ENCODE measurements at places on chromosomes 7 and 10.

DNA sequence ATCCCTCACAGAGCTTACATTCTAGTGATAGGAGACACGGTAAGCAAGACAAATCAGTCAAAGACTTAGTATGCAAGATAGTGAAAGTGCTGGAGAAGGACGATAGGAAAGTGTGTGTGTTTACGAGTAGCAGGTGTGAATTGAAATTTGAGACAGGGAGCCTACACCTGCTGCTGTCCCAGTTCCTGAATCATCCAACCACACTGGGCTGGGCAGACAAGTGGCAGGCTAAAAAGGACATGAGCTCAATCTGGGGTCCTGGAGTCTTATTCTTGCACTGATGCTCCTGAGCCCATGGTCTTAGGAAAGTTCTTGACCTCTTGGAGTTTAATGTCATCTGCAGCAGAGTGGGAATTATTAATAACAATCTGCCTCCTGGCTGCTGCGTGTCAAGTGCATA lies 16.2 kb downstream of the RBP3 start:
- DNase-seq = no peak

- peak; percentile 60 for DNase-seq
Observed at GRCh38 chr7:26078437-26079336, 73.3 kb upstream of the NFE2L3 start.

- no peak for DNase-seq
Observed at GRCh38 chr10:100724531-100725027, 20.8 kb upstream of the PAX2 start.

- DNase-seq = no peak
Observed at GRCh38 chr7:42924223-42924838, 7.6 kb downstream of the PSMA2 start.

- DNase-seq = no peak
Observed at GRCh38 chr7:108211382-108212201, 81.4 kb upstream of the LAMB4 start.

DNA sequence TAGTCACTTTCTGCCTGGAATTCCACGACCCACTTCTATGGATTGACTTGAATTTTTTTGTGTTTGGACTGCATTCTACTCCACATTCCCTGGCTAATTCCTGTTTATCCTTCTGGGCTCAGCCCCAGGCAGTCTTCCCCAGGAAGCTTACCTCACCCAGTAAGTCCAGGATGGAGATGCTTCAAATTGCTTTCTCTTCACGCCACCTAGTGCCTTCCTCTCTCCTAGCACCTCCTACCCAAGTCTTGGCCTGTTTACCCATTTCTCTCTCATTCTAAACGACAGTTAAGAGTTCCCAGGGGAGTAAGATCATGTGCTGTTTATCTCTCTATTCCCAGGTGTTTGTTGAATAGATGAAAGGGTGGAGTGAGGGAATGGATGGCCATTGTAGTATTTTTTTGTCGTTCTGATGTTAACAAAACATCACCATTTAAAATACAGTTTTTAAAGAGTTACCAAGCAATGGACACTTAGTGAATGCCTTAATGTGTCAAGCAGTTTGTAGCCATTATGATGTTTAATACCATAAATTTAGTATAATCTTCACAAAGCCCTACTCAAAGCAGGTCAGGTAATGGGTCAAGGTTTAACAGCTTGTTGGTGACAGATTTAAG lies 45.5 kb upstream of the TARP start:
- DNase-seq = peak; percentile 72

GRCh38 chr7:20795881-20796280 lies 9.2 kb upstream of the SP8 start:
- no peak for DNase-seq

DNA sequence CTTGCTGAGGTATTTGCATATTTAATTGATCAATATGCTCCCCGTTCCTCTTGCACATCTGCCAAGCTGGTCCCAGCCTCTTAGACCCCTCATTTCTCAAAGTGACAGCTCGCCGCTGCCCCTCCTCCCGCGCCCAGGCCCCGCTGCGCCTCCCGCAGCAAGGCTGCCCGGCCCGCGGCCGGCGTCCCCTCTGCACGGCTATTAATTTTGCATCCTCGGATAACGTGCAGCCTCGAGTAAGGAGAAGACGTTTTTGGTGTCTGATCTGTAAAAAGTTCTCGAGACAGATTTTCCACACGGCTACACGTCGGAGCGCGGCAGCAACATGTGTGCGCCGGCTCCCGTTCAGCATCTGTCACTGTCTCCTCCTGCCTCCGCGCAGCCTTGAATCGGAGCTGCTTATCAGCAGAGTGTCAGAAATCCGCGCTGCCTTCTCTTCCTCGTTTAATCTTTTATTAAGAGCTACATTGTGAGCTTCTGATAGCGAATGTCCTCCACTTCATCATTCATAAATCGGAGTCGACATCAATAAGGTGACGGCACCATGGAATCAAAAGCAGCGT lies 65.3 kb downstream of the EBF3 start:
- DNase-seq = no peak

- DNase-seq = no peak
Observed at GRCh38 chr10:8691498-8692017, 637.1 kb downstream of the GATA3 start.

- no peak for DNase-seq
Observed at GRCh38 chr10:101244321-101245050, 15.2 kb upstream of the LBX1 start.

DNA sequence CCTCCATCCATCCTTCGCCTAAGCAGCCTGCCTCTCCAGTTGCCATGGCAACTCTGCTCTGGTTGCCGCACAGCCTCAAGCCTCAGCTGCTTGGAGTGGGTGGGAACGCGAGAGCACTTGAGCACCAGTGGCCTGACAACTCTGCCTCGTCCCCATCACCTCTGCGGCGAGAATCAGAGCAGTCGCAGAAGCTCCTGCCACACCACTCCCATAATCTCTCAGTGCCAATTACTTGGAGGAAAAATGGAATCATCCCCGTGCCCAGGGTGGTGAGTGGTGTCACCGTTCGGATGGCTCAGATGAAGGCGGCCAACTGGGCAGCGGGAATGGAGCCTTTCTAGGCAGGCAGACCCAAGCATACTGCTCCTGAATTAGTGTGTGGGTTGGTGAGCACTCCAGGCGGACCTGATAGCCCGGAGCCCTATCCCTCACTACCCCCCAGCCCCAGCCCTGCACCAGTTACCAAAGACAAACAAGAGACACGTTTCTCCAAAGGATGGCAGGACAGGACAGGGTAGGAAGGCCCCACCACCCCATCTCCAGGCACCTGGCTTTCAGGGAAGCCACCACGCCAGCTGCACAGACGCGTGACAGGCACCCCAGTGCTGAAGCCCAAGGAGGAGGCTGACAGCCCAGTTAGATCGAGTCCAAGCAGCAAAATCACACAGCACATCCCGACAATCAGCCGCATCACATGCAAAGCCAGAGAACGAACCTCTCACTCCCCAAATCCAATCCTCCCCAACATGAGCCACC lies 335.4 kb downstream of the PTPRN2 start:
- DNase-seq = no peak

GRCh38 chr7:130274983-130275591 lies 8.4 kb downstream of the CPA2 start:
- DNase-seq = no peak

GRCh38 chr7:15669443-15670090 lies 16.9 kb downstream of the MEOX2 start:
- DNase-seq = no peak

DNA sequence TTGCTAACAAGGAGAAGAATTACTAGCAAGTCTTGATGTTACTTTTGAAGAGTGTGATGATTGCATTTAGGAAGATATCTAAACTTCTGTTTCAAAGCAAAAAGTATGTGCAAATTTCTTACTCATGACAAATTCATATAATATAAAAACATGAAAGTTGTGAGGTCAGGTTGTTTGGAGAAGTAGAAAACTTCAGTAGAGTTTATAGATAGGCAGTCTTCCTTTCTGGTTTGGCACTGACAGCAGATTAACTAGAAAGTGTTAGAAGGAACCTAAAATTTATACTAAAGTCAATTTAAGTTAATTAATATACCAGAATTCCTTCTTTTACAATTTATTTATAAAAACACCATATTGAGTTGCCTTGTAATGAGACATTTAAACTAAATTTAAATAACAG lies 16.9 kb downstream of the PTEN start:
- DNase-seq = no peak

DNA sequence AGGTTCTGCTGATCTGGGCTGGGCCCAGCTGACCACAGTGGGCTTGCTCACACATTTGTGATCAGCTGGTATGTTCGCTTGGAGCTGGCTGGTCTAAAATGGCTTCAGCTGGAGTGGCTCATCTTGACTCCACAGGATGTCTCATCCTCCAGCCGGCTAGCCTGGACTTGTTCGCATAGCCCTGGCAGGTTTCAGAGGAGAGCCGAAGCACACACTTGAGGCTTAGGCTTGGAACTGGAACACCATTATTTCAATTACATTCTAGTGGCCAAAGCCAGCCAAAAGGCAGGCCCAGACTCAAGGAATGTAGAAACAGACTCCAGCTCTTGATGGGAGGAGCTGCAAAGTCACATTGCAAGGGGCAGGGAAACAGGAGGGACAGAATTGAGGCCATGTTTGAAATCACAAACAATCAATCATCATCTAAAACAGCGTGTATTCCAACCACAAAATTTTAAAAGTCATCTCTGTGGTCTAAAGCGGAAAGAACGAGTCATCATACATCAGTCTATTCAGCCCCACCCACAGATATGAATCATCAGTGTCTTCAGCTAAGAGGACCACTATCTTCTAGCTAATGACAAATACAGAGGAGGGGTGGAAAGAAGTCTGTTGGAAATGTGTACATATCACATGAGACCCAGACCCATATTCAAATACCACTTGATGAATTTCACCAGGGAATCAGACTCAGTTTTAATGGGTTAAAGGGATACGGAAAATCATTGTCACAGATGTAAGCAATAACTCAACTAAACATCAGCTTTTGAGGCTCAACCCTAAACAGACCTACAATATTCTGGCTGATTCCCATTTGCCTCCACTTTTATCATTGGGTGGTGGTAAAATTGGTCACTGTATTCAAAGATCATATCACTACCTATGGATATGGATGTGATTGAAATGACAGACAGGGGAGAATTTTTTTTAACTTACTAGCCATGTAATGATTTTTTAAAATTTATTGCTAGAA lies 139.0 kb upstream of the MKLN1 start:
- DNase-seq = peak; percentile 87

- DNase-seq = no peak
Observed at GRCh38 chr7:91846436-91846835, 34.1 kb downstream of the MTERF1 start.

DNA sequence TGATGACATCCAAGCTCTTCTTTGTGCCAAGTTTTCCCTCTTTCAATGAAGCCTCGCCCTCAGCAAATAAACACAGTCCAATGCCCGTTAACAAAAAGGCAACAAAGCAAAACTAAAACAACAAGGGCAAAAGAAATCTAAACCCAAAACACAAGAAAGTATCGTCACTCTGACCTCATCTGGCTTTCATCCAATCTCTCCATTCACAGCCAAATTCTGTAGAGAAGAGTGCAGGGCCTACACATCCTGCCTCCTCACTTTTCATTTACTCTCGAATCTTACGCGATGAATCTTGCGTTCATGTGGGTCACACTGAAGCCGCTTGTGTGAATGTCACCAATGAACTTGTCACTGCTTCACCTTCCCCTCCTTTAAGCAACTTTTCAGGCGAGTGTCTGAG lies 15.9 kb upstream of the AKR1E2 start:
- DNase-seq = no peak

- DNase-seq = no peak
Observed at GRCh38 chr7:101537935-101538595, 91.0 kb downstream of the MYL10 start.

DNA sequence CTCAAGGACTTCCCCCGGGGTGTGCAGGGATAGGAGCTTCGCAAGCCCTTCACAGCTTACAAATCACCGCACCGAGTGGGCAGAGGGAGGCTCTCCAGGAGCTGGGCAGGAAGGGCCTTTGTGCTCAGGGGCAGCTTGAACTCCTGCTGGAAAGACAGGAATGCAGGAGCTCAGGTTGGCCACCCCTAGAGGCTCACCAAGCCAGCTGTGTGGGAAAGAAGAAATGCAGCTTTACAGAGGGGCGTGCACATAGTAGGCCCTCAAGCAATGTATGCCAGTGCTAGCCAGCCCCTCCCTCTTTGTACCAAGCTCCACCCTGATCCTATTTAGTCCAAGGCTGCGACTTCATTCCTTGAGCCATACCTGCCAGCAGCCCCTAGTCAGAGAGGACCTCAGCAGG lies 26.1 kb downstream of the STRA8 start:
- no peak for DNase-seq

DNA sequence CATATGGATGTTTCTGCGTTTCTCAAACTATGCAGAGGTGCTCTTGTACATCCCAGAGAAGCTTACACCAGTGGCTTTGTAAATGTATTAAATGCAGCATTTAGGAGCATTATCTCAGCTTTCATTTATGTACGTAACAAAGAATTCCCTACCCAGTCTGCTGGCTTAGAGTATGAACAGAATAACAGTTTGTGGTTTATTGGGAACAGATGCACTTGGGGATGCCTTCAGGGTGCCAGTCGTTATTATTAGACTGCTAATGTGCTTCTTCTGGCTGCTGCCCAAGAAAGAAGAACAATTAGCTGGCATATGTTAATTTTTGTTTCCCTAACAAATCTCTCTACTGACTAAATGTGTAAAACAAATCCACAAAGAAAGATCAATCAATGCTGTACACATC lies 241.9 kb downstream of the FOXP2 start:
- DNase-seq = no peak

DNA sequence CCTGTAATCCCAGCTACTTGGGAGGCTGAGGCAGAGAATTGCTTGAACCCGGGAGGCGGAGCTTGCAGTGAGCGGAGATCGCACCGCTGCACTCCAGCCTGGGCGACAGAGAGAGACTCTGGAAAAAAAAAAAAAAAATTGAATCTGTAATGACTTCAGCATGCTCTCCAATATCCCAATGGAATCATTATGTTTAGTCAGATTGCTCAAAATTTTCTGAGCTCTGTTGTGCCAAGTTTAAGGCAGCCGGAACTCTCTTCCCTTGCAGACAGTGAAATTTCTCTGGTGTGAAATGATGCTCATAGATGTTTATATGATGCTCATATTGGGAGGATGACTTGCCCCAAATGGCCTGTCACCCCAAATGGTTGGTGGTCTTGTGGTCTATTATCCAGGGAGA lies 180.9 kb downstream of the CTTNBP2 start:
- DNase-seq = no peak

GRCh38 chr10:88523739-88524400 lies 59.2 kb downstream of the RNLS start:
- DNase-seq = peak; percentile 15

GRCh38 chr7:22572292-22572691 lies 72.3 kb upstream of the STEAP1B start:
- DNase-seq = no peak

DNA sequence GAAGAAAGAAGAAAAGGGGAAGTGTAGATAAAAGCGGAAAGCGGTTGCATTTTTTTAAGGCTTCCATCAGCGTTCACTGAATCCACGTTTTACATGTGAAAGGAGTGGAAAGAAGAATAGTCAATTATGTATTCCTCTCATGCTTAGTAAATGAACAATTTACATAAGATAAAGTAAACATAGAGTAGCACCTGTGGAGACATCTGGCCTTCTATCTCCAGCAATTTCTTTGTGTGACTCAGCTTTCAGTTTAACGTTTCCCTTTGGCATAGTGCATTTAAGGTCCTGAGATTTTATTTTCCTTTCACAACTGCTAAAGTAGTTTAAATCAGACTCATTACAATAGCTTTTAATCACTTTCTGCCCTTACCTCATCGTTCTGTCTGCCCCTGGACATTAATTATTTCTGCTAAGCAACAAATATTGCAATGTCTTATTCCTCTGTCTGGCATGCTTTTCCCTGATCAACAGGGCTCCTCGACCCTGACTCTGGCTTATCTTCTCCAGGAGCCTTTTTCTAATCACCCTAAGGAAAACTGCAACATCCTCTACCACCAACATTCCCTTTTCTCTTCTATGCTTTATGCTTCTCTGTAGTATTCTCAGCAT lies 383.5 kb upstream of the VWC2 start:
- DNase-seq = no peak

GRCh38 chr10:29585488-29585976 lies 49.2 kb downstream of the SVIL start:
- DNase-seq = no peak
